ENCODE measurements at places on chromosomes 11 and 22.

DNA sequence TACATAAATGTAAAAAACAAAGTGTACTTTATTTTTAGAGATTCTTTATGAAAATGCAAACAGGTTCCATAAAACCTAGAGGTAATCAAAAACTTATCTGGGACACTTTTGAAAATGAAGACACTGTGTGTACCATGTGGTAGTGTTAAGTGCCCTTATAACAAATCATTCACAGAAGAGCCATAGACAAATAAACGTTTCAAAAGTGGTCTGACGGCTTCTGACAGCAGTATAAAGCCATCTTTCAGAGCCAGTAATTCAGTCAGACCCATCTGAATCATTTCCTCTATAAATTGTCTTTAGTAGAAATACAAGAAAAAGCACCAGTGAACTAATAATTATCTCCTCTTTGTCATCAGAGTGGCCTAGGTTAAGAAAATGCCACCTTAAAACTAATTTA, 100.0 kb downstream of the PAX6 start:
- DNase-seq, result no peak

- DNase-seq, result no peak
These were observed 10.4 kb downstream of the F2 start for GRCh38 chr11:46729110-46730027.

DNA sequence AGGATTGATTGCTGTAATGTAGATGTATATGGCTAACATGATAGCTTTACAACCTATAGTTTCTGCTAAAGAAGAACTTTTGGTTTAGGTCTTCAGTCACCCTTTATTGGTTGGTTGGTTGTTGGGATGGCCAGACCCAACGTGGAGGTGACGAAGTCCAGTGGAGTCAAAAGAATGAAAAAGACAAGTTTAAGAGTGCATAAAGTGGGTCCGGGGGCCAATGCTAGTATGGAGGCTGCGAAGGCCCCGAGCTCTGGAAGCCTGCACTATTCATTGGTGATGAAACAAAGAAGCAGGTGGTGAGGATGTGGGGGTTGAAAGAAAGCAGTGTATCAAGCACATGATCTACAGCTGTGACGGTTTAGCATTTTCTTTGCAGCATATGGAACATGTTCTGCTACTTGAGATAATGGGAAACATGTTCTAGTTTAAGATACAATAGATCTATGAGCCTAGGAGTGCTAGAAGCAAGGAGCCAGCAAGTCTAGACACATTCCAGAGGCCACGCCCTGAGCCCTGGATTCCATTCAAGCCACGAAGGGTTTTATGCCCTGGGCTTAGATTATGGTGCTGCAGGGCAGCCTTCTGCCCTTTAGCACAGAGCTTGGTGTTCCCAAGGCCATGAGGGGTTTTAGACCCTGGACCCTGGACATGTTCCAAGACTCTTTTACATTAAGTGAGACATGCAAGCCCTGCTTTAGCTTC, 6.3 kb downstream of the TCP11L1 start:
- DNase-seq, result no peak

DNA sequence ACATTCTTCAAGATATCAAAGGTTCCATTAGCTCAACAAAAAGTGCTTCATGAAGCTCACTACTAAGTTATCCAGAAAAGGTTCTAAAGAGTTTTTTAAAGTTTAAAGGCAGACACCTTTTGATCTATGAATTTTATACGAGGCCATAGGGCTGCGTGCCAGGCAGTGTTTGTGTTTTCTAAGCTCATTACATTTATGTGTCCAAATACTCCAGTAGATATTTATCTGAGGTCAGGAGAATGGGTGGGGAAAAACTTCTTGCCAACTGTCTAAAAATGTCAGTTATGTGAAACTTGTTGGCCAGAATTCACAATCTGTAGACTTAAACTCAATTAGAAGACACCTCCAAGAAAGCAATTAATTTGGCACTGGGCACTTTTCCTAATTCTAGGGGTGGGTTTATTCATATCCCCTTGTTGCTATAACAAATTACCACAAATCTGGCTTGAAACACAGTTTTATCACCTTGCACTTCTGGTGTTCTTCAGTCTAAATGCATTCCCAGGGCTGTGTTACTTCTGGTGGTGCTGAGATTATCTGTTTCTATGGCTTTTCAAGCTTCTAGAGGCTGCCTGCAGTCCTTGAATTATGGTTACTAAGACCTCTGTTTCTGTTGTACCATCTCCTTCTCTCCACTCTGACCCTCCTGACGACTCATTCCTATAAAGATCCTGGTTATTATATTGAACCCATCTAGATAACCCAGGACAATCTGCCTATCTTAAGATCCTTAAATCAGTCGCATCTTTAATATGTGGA, 1030.4 kb upstream of the CNTN5 start:
- no peak for DNase-seq

- no peak for DNase-seq
These were observed 32.6 kb downstream of the NFAM1 start for GRCh38 chr22:42399315-42400271.

DNA sequence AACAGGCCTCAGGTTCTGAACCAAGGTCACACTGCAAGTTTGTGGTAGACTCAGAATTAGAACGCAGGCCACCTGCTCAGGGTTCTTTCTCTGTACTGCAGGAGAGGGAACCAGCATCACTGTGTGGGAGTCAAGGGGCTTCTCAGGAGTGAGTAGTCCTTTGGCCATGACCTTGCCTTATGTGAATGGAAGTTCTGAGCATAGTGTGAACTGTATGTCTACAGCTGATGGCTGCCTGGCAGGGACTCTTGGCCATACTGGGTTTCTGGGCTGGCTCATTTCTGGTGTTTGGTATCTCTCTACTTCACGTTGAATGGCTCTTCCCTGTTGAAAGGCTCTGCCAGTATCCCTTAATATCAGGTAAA, 40.1 kb upstream of the TUB start:
- DNase-seq, result no peak

- no peak for DNase-seq
These were observed 7.5 kb upstream of the MYH9 start for GRCh38 chr22:36395055-36395849.

- no peak for DNase-seq
These were observed 93.2 kb upstream of the SYT13 start for GRCh38 chr11:45379162-45379863.

DNA sequence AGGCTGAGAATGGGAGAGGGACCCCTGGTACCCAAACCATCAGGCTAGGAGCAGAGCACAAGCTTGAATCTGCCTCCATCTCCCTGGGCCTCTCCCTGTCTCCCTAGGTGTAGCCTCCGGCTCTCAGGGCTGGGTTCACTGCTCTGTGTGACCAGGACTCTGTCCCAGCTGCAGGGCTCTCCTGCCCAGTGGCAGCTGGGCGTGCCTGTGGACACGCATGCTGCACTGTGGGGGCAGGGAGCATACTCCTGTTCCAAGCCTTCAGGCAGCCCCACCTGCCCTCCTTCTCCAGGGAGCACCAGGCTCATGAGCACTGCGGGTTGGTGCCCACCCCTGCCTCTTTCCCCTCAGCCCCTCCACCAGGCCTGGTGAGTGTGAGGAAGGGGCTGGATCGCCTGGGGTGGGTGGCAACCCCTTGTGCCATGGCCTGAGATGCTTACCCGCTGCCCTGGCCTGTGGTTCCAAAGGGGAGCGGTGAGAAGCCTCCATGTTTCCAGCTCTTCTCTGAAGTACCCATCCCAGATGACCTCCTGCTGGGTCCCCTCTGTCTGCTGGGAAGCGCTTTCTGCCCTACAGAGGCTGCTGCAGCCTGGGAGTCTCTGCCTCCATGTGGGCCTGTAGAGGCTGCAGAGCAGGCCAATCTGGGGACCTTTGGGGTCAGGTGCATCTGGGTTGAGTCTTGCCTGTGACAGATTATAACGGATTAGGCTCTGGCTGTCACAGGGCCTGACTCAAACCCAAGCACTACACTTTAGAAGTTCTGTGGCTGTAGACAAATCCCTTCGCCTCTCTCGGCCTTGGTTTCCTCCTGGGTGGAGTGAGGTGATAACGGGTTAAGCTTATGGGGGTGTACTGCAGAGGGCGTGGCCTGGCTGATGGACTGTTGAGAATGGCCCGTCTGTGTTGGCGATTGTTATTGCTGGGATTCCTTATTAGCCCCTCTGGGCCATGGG, 43.7 kb downstream of the WNT11 start:
- no peak for DNase-seq

- no peak for DNase-seq
These were observed 830 bp downstream of the ACAT1 start for GRCh38 chr11:108122166-108122628.

GRCh38 chr11:111309215-111309915, 11.0 kb downstream of the POU2AF3 start:
- DNase-seq, result no peak

DNA sequence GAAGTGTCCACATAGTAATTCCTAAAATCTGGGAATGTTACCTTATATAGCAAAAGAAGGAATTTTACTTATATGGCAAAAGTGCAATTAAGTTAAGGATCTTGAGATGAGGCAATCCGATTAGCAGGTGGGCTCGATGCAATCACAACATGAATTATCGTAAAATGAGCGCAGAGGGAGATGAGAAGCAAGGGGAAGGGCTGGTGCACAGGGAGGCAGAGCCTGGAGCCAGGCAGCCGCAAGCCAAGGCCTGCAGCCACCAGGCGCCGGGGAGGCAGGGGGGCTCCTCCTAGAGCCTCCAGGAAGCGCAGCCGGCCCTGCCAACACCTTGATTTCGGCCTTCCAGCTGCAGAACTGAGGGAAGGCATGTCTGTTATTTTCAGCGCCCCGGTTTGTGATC, 85.7 kb downstream of the CELSR1 start:
- no peak for DNase-seq

DNA sequence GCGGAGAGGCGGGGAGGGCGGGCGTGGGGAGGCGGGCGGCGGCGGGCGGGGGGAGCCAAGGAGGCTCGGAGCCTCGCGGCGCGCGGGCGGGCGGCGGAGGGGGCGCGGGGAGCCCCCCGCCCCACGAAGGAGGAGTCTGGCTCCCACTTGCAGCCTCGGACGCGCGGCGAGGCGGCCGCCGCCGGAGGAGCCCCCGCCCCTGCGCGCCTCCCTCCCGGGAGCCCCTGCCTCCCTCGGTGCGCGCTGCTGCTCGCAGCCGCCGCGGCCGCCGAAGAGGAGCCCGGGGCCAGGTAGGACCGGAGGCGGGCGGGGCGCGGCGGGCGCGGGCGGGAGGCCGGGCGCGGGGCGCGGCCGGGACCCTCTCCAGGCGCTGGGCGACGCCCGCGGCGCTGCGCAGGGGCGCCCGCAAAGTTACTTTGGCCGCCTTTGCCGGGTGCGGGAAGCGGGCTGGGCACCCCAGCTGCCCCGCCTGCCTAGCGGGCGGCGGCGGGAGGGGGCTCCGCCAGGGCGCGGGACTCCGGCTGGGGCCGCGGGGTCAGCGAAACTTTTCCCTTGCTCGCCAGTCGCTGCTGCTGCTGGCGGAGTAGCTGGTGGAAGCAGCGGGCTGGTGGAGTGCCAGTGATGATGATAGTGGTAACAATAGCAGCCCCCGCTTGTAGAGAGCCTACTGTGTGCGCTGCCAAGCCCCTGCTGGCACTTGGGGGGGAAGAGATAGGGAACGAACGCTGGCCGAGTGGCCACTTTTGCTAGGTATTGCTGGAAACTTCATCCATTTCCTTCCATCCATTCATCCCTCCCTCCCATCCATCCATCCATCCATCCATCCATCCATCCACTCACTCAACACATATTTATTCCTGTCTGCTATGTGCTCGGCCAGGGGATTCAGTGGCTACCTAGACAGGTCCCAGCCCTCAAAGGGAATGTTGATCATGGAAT, at the start of gene MPPED1:
TSS of gene MPPED1 (plus strand) at position 146 of the 939 bp plus-strand sequence. CDS start 12,972 bp downstream, outside the sequence.
- no peak for DNase-seq

GRCh38 chr11:70540196-70540595, 141.9 kb downstream of the CTTN start:
- no peak for DNase-seq

- DNase-seq, result no peak
These were observed 771.7 kb downstream of the TBC1D22A start for GRCh38 chr22:47533961-47534803.

DNA sequence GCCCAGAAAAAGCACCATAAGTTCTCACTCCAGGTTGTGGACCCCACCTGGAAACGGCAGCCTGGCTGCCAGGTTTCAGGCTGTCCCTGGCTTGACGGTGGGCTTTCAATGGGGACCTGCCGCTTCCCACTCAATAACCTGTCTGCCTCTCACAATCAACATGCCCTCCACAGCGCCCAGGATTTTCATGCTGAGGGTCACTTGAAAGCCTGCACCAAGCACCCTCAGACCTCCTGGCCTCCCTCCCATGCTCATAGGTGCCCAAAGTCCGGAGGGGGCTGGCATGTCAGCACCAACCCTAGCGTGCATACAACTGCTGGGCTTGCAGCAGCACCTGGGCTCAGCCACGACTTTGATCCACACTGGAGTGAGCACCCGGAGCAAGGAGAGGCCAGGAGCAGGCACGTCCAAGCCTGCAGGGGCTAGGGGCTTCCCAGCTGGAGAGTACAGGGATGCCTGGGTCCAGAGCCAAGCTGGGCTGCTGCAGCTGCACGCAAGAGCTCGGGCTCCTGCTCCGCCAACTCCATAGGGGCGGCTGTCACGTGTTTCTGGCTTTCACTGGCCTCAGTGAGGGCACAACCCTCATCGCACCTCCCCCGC, 1214.3 kb upstream of the RAG2 start:
- DNase-seq, result no peak

GRCh38 chr11:64466115-64466718, 107.3 kb downstream of the RPS6KA4 start:
- no peak for DNase-seq

GRCh38 chr11:1943977-1944376, 3.2 kb upstream of the MRPL23 start:
- no peak for DNase-seq

DNA sequence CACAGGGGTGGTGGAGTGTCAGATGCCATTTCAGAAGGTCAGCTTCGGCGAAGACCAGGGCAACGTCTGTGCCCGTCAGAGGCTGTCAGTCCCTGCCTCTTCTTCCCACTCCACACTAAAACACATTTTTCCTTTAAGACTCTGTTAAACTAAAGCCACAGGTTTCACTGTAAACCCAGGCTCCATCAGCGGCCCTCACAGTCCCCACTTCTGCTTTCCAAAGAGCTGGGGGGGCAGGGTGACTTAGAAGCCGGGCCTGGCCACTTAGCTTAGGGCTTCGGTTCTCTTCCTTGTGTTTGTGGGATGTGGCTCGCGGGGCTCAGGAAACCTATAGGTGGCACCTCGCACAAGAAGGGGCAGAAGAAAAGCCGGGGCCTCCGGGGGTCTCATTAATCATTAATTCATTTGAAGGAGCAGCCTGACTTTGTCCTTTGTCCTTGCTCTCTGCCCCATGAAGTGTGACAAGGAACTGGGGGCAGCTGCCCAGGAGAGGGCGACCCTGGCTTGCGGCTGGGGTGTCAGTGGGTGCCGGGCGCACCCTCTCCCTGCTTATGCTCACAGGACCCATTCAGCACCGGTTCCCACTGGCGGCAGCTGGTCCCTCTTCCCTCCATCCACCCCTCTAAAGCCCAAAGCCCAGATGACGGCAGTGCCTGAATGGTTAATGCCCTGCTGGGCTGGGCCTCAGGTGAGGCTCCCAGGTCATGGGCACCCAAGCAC, 4.1 kb downstream of the SLC25A45 start:
- DNase-seq, result peak; percentile 85
